ENCODE measurements at places on chromosomes 7 and 10.

DNA sequence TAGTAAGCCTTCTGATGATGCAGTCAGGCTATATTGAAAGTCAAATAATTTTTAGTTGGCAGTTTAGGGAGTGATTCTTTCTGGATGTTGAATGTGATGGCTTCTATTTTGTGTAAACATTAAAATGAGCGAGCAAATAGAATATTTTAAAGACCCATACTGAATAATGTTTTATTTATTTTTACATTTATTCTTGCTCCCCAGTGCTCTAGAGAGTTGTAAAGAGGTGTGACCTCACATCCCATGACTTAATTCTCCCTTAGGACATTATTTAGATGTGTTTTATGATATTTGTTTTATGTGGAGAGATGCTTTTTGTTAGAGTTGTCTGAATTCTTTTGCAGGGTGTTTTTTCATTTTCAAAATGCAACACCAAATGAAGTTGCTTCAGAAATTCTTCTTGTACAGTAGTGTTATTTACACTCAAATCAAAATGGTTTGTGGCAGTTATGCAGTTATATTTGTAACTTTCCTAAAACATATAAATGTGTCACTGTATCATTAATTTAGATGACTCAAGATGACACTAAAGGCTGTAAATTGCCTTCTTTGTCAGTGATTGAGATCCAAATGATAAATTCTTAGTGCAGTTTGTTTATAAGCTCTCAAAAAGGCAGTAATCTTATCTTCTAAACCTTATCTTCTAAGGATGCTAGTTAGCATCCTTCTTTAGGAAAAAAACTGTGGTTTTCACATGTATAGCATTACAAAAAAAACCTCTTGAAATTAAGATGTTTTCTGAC, 12.4 kb downstream of the UMAD1 start:
- DNase-seq: no peak

DNA sequence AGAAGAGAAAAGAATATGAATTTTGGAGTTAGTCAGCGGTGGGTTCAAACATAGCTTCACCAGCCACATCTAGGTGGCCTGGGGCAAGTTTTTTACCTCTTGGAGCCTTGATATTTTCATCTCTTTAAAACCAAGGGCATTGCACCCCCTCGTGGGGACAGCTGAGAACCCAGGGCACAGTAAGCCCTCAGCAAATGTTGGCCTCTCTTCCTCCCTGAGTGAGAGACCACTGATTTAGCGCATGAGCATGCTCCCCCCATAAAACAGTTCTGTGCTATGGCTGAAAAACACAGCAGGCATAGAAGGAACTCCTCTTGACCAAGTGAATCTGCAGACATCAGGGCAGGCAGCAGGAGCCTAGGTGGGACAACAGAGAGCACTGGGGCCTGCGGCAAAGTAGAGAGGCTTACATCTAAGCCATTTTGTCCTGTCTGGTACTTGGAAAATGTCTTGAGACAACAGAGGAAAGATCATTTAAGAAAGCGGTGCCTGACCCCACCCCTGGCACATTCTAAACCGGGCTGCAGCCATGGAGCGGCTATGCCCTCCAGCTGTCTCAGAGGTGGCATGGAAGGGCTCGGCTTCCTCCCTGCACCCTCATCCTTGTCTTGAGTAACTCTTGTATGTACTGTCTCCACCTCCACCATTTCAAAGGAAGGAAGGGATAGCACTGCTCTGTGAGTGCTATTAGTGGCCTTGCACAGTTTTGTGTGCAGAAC, 94.7 kb downstream of the ARHGAP22 start:
- no peak for DNase-seq

- no peak for DNase-seq
Measured at GRCh38 chr7:25813381-25813780, 338.6 kb upstream of the NFE2L3 start.

DNA sequence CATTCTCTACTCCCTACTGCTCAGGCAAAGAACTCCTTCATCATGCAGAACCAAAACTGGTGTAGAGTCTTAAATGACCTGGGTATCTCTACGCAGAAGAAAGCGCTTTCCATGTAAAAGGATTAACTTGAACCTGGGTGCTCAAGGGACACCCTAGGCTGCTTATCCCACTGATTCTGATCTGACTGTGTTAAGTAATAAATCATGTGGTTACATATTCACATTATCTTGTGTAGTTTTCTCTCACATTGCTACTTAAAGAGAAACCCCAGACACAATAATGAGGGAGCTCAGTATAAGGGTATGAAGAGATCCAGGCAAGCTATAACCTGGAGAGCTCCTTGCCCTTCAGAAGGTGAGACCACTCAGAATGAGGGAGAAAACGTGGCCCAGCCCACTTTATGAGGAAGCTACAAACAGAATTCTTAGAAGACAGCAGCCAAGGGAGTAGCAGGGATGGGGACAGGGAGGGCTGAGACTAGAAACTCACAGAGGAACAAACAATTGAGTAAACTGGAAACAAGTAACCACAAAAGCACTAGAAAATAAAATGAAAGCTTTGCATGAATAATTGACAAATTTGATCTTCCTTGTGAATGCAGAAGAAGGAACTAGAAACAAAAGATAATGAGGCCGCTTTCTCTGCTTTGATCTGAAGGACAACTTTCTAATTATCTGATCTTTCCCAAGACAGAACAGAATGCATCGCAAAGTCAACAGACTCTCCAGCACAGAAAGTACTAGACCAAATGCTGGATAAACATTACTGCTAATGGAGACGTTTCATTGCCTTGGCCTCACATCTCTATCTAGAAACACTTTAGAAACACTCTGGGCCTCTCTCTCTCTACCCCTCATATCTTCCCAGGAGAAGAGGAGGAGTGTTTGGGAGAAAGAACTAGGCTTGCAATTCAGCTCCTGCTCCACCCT, 76.1 kb downstream of the LRRC17 start:
- no peak for DNase-seq

DNA sequence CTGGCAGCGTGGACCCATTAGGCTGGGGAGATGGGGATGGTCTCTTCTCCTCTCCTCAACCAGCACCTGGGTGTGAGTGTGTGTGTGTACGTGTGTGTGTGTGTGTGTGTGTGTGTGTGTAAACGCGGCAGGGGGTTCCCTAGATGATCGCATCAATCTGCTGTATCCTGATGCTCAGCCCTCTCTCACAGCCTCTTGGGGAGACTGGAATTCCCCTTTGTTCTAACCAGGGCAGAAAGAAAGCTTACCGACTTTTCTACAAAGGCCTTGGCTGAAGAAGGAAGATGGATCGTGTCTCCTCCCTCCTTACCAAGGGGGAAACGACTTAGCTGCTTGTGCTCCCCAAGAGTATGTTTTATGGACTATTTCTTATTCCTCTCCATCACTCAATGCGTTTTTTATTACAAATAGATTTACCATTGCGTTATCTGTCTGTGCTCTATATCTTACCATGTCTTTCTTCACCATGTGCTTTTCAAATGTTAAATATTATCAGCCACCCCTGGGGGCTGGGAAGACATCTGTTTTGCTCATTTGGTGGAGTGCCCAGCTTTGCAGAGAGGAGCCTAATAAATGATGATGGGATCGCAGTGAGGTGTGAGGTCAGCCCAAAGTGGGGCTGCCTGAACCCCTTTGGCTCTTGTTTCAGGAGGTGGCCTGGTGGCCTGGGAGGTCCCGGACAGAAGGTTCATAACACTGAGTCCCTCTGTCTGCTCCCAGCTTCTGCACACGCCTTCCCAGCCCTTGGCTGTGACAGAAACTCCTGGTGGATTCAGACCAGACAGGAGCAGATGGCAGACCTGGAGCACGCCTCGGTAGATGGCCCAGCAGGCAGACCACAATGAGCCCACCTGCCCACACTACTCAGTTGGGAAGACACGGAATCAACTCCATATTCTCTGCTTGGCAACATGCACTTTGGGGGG, 262.0 kb downstream of the PRPF18 start:
- DNase-seq: no peak

- no peak for DNase-seq
Measured at GRCh38 chr10:32140403-32140802, 84.2 kb upstream of the KIF5B start.

DNA sequence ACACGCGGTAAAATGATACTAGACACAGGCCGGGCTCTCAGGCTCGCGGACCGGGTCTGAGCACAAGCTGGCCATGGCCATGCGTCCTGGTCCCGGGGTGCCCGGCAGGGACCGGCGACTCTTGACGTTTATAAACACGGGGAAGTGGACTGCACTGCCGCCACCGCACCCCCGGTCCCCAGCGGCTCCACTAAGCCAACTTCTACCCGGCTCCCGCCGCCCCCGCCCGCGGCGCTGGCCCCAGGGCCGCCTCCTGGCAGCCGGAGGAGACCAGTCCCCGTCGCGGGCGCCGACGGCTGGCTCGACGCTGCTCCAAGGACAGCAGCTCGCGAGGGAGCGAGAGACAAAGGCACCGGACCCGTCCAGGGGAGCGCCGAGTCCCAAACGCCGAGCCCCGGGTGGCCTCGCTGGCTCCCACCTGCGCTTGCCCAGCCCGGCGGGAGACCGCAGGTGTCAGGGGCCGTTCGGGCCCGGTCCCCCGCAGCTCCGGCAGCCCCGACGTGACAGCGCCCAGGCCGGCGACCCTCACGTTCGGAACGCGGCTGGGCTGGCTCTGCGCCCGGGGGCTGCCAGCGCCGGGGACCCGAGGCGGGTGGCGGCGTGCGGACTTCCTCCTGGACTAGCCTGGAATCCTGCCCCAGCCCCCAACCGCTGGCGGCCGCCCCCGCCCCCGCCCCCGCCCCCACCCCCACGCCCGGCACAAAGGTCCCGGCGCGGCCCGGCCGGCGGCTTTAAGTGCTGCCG, 517 bp downstream of the ITGB1 start:
- no peak for DNase-seq

DNA sequence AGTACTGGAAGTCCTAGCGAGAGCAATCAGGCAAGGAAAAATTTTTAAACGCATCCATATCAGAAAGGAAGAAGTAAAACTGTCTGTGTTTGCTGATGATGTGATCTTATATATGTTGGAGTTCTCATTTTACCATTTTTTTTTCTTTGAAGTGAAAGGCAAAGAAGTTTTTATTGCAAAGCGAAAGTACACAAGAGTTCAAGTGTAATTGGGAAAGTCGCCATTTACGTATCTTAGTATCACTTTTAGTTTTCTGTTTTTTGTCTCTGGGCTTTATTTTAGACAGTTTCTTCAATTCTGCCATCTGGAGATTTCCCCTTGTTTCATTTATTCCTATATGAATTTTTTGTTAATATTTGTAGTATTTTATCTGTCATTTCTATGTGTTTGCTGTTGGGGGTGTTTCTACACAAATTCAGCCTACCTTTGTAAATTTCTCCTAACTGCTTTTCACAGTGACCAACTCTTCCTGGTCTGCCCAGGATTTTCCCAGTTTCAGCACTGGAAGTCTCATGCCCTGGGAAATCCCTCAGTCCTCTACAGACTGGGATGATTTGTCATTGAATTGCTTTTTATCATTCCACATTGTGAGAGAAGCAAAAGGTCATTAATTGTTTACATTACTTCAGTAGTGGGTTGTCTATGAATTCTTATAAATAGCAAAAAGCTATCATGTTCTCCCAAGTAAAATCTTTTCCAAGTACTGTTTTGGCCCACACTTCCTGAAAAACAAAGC, 23.2 kb downstream of the BET1 start:
- no peak for DNase-seq

DNA sequence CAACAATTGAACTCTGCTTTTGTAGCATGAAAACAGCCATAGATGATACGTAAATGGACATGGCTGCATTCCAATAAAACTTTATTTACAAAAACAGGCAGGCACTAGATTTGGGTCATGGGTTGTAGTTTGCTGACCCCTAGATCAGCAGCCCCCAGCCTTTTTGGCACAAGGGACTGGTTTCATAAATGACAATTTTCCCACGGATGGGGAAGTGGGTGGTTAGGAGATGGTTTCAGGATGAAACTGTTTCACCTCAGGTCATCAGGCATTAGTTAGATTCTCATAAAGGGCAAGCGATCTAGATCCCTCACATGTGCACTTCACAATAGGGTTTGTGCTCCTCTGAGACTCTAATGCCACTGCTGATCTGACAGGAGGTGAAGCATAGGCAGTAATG, 16.5 kb upstream of the ANK3 start:
- DNase-seq: no peak

- DNase-seq: no peak
Measured at GRCh38 chr7:157745721-157746709, 409.2 kb downstream of the DNAJB6 start.

DNA sequence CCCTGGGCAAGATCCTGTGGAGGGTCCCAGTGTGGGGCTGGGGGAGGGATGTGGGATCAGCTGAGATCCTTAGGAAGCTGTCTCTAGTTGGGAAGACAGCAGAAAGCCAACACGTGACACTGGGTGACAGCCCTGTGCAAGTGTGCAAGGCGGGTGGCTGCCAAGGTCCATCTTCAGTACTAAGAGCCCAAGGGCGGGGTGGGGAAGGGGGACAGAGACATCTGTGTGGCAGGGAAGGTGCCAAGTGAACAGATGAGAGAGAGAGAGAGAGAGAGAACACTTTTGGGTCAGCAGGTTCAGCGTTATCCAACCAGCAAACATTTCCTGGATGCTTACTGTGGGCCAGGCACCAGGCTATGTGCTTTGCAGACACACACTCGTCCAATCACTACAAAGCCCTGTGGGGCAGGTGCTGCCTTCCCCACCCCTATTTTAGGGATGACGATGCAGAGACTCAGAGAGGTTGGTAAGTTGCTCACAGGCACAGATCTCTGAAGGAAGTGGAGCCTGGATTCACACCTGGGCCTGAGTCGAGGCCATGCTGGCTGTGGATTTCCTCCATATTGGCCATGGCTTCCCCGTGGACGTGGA, 135.7 kb downstream of the GRK5 start:
- no peak for DNase-seq

GRCh38 chr7:129882531-129882930, 70.2 kb downstream of the UBE2H start:
- DNase-seq: no peak

GRCh38 chr7:49119706-49120105, 195.4 kb downstream of the CDC14C start:
- DNase-seq: no peak

GRCh38 chr7:2069472-2069860, 163.3 kb downstream of the MAD1L1 start:
- DNase-seq: no peak

DNA sequence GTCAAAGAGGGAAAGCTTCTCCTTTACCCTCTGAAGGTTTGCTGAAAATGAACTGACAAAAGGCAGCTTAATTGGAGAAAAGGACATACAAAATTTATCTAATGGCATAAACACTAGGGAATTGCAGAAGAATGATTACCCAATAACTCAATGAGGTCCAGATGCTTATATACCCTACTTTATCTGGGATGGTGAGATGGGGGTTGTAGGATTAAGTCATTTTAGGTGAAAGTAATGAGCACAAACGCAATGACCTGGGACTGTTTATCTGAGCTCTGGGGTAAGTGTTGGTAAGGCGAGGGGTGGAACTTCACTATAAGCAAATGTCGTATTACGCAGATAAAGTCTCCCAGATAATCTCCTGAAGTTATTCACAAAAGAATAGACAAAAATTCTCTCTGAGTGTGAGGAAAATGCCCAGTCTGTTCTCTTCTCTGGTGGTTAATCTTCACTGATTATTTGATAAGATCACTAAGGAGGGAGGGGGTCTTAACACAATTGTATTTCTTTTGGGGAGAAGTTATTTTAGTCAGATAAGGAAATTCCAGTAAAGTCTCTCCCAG, 1067.8 kb downstream of the DNAJB9 start:
- no peak for DNase-seq

Measured in AG09309 (cell line).